ENCODE measurements at places on chromosomes 12 and 14. TPM values are rescaled to one million over a fixed set of nuclear protein-coding genes. Genes with fewer than 3 reads are reported as not detected.

Gene PMCH
- not detected for total RNA-seq

Gene BTG1
- 29.5 TPM for total RNA-seq

Gene GPR84
- total RNA-seq: 0.13 TPM

Gene KRT78
- total RNA-seq: not detected

Gene PRB2
- total RNA-seq: not detected

Data from epithelial cell of alveolus of lung (primary cell).